ENCODE measurements at places on chromosomes 7 and 10.
A peak's percentile ranks its signal among the peaks of the same experiment; 100 is the strongest.

DNA sequence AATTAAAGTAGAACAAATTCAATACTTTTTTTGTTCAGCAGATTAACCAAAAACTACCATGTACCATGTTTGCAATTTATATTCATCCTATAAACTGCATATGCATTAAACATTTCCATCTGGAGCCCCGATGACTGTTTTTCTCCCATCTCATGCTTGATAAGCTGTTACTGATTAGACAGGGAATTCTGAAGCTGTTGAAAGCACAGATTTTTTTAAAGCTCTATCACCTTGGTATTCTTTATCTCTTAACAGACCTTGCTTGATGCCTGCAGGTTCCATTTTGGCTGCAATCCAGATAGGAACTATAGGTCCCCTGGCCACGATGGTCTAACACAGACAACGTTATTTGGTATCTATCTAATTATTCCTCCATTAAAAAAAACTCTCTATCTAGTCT is 961.7 kb downstream of the CNTNAP2 start:
- no peak for DNase-seq

GRCh38 chr7:137169282-137169698 is 174.2 kb downstream of the PTN start:
- peak; percentile 70 for DNase-seq

GRCh38 chr10:124014416-124015154 is 78.8 kb downstream of the CHST15 start:
- no peak for DNase-seq

- DNase-seq = peak; percentile 13
Measured at GRCh38 chr7:134356421-134356936, 39.7 kb upstream of the SLC35B4 start.

GRCh38 chr7:98493030-98493778 is 92.3 kb upstream of the BAIAP2L1 start:
- no peak for DNase-seq

DNA sequence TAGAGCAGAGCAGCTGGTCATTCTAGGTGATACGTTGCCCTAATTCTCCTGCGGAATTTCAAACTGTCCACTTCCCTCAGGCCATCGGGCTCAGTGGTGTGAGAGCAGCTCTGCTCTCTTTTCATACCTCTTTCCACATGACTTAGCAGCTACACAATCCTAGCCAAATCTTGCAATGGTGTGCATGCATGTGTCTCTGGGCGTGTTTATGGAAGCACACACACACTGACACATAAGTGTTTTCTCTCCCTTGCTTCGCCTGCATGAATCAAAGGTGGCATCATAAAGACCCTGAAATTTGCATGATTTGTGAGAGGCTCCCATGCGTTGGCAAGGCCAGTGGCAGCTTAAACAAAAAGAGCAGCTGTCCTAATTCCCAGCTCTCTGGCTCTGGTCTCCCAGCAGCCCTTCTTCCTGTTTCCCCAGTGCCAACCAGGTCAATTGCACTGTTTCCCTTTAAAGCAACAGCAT is 1189.5 kb downstream of the GATA3 start:
- DNase-seq = no peak

GRCh38 chr10:79142064-79142491 is 73.3 kb downstream of the ZMIZ1 start:
- DNase-seq = no peak

DNA sequence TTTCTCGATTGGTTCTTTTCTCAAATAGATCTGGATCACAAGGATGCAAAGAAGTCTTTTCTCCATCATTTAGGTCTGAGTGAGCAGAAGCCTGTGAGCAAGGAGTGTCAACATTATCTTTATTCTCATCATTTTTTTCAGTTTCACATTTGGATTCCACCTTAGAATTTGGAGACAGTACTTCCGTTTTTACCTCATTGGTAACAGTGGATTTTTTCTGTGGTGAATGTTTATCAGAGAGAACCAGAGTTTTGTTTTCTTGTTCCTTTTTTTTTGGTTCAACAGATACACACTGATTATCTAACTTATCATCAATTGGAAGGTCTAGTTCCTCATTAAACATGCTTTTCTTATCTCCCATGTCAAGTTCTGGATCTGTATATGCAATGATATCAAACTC is 151.3 kb downstream of the GALNT11 start:
- DNase-seq = no peak

DNA sequence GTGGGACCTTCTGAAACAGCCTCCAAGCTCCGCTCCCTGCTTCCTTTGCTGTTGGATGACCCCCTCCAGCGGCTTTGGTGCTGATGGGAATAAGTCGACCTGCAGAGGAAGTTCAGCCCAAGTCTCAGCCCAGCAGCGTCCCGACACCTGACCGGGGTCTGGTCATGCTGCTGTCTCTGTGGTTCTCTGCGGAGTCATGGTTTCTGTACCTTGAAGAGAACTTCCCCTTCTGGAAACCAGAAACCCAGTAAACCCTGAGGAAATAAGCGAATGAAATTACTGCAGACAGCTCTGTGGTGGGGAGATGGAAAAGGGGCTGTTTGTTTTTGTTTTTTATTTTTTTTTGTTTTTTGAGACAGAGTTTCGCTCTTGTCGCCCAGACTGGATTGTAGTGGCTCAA is 18.3 kb upstream of the ZNF12 start:
- DNase-seq = no peak

DNA sequence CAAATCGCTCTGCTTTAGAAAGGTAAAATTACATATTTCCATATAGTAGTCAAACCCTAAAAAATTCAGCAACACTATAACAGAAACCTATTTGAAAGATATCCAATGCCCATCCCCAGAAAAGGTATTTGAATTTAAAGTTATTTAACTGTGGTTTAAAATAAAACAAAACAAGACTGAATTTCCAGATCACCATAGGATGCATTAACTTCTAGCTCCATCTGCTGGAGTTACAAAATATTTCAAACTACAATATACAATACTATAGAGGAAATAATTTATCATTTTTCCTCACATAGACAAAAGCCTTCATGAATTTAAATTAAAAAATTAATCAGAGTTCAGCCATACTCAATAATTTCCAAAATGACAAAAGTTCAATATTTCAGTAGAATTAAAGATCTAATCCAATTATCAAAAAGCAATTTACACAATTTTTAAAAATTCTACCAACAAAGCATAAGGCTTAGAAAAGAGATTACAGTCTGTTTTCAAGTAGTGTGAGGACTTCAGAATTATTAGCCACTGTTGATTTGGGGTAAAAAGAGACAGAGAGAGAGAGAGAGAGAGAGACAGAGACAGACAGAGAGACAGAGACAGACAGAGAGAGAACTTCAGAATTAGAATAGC is 75.9 kb downstream of the LMBR1 start:
- no peak for DNase-seq

GRCh38 chr7:159023206-159023605 is 121.5 kb downstream of the VIPR2 start:
- DNase-seq = no peak

- DNase-seq = no peak
Measured at GRCh38 chr7:134014935-134015334, 112.2 kb upstream of the LRGUK start.

DNA sequence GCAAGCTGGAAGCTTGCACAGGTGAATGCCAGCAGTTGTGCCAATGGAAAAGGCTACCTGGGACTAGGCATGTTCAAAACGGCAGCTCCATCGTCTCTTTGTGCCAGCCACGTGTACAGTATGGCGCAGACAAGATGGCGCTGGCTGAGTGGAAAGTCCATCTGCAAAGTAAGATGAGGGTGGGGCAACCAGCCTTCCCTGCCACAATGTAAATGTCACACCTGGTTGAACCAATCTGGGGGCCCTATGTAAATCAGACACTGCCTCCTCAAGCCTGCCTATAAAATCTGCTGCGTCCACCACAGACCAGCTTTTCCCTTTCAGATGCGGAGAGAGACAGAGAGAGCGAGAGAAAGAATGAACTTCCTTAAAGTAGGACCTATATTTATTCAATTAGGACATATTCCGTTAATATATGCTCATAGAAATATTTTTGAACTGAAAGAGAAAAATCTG is 18.5 kb upstream of the C7orf33 start:
- no peak for DNase-seq

- no peak for DNase-seq
Measured at GRCh38 chr10:127048630-127049029, 143.4 kb downstream of the DOCK1 start.

GRCh38 chr10:86795353-86795752 is 38.9 kb downstream of the BMPR1A start:
- peak; percentile 33 for DNase-seq

GRCh38 chr10:86716466-86716865 is 40.0 kb upstream of the BMPR1A start:
- DNase-seq = no peak

All from NCI-H446 (cell line).